ENCODE measurements at places on chromosomes 12 and 14.

- no peak for DNase-seq
Measured at GRCh38 chr12:84174115-84174514, 738.5 kb downstream of the SLC6A15 start.

- no peak for DNase-seq
Measured at GRCh38 chr14:69943084-69943780, 64.0 kb downstream of the SMOC1 start.

- no peak for DNase-seq
Measured at GRCh38 chr12:495466-495865, 35.7 kb downstream of the B4GALNT3 start.

DNA sequence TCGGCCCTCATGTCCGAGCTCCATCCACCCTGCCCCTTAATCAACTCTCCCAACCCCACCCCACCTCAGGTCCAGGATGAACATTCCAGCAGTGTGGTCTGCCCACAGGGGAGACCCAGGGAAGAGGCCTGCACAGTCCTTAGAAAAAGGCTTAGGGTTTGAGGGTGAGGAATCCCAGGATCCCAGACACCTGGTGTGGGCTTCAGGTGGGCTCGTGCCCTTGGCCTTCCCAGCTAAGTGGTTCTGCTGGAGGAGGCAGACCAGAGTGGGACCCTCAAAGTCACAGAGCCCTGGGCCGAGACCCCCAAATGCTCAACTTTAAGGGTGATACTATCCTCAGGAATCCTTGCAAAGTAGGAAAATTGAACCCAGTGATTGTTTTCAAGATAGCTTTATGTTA is 25.4 kb upstream of the PPP2R5C start:
- DNase-seq, result no peak

Data from PC-9 (cell line).